A172 (cell line): ENCODE measurements at places on chromosomes 2 and 18.

- DNase-seq = no peak
These were observed 1056.7 kb upstream of the FANCL start for GRCh38 chr2:59297816-59298215.

- no peak for DNase-seq
These were observed 160.8 kb upstream of the MAPRE2 start for GRCh38 chr18:34880403-34880802.

DNA sequence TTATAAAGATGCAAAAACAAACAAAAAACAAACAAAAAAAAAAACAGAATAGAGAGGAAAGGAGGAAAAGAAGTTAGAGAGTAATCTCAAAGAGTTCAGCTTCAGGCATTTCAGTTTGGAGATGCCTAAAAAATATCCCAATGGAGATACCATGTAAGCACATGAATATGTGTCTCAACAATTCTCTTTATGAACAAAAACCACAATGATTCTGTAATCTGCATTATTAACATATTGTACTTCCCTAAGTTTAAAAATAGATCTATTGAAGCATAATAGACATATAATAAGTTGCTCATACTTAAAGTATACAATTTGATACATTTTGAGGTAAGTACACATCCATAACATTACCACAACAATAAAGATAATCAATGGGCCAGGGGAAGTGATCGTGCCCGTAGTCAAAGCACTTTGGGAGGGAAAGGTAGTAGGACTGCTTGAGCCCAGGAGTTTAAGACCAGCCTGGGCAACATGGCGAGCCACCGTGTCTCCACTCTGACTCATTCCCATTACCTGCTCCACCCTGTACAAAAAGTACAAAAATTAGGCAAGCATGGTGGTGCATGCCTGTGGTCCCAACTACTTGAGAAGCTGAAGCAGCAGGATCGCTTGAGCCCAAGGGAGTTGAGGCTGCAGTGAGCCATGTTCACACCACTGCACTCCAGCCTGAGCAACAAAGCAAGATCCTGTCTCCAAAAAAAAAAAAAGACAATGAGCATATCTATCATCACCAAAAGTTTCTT, 158.9 kb downstream of the ATAD2B start:
- no peak for DNase-seq

- DNase-seq = peak; percentile 73
These were observed 36.7 kb downstream of the TTC39C start for GRCh38 chr18:24051031-24051947.

GRCh38 chr2:75303227-75303626, 103.9 kb upstream of the TACR1 start:
- no peak for DNase-seq

DNA sequence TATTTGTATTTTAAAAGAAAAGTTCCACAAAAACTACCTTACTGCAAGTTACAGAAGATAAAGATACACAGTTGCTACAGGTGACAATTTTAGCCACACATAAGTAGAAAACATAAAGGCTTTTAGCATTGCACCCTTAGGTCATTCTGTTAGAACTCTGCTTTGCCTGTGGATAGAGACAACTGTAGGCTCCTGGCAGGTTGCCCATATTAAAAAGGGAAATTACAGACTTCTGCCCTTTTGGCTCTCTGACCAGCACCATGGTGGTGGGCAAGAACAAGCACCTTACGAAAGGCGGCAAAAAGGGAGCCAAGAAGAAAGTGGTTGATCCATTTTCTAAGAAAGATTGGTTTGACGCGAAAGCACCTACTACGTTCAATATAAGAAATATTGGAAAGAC, 223.3 kb downstream of the MC4R start:
- no peak for DNase-seq

- DNase-seq = no peak
These were observed 146.1 kb upstream of the ZEB2 start for GRCh38 chr2:144666032-144666431.

- DNase-seq = peak; percentile 10
These were observed 242.6 kb downstream of the SLC4A3 start for GRCh38 chr2:219870041-219870440.

GRCh38 chr2:110167326-110168000, 37.4 kb downstream of the NPHP1 start:
- DNase-seq = no peak

GRCh38 chr2:183123117-183123958, 905 bp upstream of the NUP35 start:
- DNase-seq = no peak

- DNase-seq = peak; percentile 90
These were observed 41.8 kb upstream of the CDC42EP3 start for GRCh38 chr2:37713258-37713700.

DNA sequence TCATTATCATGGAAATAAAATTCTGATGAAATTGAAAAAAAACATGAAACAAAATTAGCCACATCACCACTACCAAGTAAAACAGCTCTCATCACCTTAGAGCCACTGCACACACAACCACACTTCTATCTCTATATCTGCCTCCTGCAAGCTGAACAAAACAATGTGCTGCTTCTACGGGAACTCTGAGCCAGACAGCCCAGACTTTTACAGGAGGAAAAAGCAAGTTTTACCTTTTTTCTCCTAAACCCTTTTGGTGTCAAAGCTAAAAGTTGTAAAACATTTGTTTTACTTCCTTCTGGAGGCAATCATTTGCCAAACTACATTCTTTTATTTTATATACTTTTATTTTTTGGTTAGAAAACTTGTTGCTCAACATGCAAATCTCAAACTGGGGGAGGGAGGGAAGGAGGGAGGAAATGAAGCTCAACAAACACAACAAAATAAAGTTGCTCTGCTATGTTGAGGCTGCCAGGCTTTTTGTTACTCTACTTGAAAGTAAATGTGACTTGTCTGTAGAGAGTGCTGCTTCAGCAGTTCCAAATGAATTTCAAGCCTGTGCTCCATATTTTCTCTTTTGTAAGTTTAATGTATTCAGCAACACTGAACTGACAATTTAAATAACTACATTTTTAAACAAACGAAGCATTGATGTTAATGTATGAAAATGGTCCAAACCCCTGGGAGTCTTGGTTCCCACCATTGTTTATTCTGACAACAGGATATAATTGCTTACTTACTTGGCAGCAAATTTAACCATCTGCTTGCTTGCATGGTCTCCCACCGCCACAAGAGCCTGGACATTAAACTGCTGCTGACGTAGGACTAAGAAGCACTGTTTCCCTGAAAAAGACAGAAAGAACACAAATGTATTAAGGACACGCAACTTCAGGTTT, 24.5 kb downstream of the DARS1 start:
- DNase-seq = no peak

GRCh38 chr2:75064691-75065396, 106.4 kb downstream of the POLE4 start:
- peak; percentile 57 for DNase-seq

DNA sequence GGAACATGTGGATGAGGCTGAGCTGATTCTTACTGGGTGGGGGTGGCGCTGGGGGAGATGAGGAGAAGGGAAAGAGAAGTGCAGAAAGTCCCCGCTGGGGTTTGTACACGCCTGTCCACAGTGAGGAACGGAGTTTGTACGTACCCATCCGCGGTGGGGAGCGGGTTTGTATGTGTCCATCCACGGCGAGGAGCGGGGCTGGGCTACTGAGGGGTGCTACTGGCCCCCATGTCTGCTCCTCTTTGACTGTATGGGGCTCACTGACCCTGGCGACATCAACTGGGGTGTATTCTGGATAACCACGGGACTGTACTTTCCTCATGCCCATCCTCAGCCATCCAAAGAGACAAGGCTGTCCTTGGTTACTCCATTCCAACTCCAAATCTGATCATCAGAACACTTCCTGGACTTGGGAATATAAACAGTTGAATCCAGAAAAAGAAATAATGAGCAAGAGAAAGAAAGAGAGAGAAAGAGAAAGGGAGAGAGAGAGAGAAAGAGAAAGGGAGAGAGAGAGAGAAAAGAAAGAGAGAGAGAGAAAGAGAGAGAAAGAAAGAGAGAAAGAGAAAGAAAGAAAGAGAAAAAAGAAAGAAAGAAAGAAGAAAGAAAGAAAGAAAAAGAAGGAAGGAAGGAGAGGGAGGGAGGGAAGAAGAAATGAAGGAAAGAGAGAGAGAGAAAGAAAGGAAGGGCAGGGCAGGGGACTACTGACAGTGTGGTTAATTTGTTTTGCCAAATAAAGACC, 21.0 kb downstream of the MAL start:
- no peak for DNase-seq

DNA sequence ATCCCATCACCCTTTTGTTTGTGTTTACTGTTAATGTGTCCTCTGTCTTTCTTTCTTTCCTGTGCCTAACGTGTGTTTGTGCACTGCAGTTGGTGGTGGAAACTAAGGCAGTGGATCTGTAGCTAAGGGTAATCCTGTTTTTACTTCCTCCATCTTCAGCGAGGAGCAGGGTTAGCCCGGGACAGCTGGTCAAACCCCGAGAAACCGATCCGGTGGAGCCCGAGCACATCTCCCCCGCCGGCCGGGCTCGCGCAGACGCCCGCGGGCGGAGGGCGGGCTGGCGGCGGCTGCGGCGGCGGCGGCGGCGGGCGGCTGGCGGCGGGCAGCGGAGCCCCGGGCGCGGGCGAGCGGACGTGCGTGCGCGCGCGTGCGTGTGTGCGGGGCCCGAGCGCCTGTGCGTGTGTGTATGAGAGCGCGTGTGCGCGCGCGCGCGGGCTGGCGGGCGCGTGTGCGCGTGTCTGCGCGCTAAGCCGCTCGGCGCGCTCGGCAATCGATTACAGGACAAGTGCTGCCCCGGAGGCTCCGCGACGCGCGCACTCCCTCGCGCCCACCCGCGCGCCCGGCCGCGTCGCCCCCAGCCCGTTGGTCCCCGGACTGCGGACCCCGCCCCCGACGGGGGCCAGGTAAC, at the start of gene IKZF2:
IKZF2 (minus strand) TSS at position 176 of the 628 bp plus-strand sequence. CDS start 2,983 bp downstream, outside the sequence.
- DNase-seq = peak; percentile 62

DNA sequence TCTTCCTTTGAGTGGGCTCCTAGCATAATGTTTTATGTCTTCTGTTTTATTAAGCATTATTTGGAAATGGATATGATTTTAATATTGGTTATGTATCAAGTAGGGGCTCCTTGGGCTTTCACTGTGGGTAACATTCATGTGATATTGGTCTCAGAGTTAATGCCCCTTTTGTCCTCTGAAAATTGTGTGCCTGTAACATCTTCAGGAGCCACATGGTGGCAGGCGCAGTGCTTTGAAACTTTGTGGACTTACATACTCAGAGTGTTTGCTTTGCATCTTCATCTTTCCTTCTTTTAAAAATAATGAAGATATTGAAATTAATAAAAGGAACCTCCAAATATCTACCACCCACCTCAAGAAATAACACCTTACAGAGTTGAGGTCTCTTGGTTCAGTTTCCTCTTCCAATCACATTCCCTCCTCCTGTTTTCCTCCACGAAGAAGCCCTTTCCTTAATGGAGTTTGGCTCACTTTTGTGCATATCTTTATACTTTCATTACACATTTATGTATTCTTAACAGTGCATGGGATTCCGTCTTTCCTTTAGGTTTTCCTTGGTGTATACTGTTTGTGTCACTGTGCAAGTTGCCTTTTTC, 73.5 kb downstream of the LIMS1 start:
- no peak for DNase-seq

GRCh38 chr2:237304763-237305514, 109.0 kb downstream of the COL6A3 start:
- DNase-seq = peak; percentile 97

DNA sequence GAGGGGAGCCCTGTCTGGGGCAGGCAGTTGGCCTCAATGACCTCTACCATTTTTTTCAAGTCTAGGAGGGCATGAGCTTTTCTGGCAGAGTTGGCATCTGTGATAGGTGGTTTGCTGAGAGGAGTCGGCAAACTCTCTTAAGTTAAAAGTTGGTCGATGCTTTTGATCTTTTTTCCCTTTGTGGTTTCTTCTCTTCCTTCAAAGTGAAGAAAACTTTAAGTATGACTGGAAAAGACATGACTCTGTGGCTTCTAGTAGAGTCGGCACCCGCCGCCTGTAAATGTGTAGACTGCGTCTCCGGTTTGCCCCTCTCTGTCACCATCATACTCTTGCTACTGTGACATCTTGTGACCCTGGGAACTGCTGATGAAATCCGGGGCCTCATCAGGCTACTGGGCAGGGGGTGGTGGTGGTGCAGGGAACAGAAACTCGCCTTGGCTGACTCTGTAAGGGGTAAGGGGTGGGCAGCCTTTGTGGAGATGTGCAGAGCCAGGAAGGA, 21.1 kb downstream of the INPP5D start:
- no peak for DNase-seq

GRCh38 chr2:33595385-33595784, 3.7 kb downstream of the FAM98A start:
- no peak for DNase-seq

DNA sequence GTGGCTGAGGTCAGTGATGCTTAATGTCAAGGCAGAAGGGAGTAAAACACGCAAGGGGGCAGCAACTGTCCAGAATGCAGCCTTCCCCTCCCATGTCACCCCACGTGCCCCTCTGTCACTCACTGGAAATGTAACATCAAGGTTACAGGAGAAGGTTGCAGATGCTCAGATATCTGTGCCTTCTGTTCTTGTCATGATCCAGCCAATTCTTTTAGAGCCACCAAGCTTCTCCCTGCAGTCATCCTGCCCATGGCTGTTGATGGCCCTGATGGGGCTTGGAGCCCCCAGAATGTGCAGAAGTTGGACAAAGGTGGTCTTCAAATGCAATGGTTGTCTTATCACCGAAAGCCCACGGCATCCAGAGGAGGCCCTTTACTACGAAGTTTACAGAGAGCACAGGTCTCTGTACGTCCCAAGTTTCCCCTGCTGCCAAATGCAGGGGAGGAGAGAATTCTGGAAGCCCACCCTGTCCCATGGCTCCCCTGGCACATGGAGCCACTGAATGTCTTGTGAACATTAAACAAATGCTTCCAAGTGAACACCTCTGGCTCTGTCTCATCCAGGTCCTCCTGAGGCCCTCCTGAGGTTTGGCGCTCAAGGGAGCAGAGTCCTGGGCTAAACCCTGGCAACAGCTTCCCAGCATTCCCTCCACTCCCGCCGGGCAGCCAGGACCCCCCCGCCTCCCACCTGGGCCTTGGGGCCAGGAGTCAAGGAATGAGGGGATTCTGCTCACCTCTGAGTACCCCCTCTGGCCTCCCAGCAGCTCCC, 4.5 kb upstream of the GPR55 start:
- DNase-seq = no peak

GRCh38 chr2:195998070-195998469, 70.6 kb downstream of the DNAH7 start:
- no peak for DNase-seq

DNA sequence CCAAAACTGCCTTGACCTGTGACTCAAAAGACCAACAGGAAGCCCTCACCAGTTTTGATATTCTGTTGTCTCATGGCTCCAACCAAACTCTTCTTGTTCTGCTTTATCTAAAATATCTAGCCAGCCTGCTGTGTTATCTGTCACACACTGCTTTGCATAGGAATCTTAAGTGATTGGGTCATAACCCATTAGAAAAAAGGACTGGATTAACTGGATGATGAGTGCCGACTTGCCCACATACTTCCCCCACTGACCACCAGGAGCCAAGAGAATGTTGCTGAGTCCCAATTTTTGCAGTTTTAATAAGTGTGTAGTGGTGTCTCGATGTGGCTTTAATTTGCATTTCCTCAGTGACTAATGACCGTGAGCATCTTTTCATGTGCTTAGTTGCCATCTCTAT, 6.5 kb downstream of the MOGAT1 start:
- no peak for DNase-seq

DNA sequence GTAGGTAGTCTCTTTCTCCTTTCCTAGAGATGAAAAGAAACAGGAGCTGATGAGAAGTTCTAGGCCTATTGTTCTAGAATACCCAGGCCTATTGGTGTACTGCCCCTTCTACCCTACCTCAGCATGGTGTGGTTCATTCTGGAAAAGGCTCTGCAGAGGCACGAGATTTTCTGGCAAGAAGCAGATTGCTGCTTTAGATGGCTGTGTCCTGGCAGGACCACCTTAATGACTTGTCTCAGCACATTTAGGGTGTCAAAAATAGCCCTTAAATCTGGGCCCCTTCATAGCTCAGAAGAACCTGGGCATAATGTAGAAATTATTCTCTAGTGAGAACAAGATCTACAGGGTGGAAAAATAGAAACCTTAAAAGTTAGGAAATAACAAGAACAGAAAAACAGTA, 87.9 kb downstream of the BCL2L11 start:
- no peak for DNase-seq
